ENCODE measurements at places on chromosomes 1 and 21.
A peak's percentile ranks its signal among the peaks of the same experiment; 100 is the strongest.

DNA sequence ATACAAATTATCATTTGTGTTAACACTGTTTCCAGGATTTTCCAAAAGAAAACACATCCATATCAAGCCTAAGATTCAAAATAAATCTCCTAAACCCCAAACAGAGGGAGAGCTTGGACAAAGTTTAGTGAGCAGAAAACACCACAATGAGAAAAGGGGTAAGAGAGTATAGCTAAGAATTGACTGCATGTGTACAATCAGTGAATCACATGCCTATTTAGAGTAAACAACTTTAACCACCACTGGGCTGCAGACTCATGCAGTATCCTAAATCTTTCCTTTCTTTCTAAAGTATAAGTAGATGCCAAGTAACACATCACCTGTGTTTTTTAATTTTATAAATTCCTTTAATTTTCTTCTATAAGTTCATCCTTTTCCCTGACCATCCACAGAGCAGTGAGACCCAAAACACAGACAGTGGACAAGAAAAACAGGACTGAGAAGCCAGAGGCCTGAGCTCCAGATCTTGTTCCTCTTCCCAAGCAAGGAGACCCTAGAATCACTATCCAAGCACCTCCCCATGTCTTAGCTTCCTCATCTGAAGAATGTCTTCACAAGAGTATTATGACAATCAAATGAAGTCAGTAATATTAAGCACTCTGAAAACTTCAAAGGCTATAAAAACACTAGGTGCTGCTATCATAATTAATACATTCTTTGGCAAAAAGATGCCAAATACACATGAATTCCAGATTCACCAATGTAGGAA, 93.1 kb downstream of the VAV3 start:
- no peak for DNase-seq

- DNase-seq: no peak
Measured at GRCh38 chr1:116763787-116764465, 9.7 kb downstream of the CD2 start.

DNA sequence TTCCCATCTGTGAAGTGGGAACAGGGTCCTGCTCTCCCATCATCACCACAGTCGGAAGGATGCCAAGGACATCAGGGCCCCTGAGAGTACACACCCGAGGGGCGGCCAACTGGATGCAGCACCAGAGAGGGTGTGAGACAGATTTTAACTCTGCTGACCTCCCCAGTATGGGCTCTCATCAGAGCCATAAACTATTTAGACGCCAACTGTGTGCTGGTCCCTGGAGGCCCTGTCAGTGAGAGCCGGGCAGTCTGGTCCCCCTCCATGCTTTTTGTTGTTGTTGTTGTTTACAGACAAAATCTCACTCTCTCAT, 1.7 kb downstream of the FGR start:
- peak; percentile 13 for DNase-seq

- DNase-seq: no peak
Measured at GRCh38 chr1:173555651-173556305, 47.1 kb downstream of the SLC9C2 start.

GRCh38 chr1:17289721-17290120, 18.3 kb upstream of the PADI4 start:
- DNase-seq: no peak

Measured in naive B cell (primary cell).